ENCODE measurements at places on chromosomes 3 and 15. TPM values are rescaled to one million over a fixed set of nuclear protein-coding genes. Genes with fewer than 3 reads are reported as not detected.

Gene MTHFS
- total RNA-seq = 26.7 TPM

Gene PLAAT1
- total RNA-seq = 0.20 TPM

Gene XCR1
- total RNA-seq = not detected

Gene GABRR3
- total RNA-seq = not detected

Gene GHSR
- total RNA-seq = not detected

DNA sequence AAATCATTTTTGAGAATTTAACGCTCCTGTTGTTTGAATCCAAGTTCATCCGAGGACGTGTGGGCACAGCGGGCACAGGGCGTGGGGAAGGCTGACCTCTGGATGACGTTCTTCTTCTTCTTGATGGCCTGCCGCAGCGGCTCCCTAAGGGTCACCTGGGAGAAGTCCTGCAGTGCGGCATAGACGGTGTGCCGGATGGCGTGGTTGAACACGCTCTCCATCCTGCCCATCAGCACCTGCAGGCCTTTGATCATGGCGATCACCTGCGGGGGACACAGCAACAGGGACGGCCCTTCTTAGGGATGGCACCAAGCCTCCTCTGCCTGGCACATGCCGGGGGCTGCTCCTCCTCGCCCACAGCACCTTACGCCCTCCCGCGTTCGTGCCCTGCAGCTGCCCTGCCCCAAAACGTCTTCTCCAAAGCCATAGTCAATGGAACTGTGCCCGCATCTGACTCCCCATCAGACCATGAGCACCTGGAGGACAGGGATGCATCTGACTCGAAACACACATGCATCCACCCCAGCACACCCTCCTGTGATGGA is 61.5 kb downstream of the CYFIP1 start:
- no peak for DNase-seq

- no peak for DNase-seq
Observed at GRCh38 chr3:4407941-4408340, 59.1 kb downstream of the SUMF1 start.

DNA sequence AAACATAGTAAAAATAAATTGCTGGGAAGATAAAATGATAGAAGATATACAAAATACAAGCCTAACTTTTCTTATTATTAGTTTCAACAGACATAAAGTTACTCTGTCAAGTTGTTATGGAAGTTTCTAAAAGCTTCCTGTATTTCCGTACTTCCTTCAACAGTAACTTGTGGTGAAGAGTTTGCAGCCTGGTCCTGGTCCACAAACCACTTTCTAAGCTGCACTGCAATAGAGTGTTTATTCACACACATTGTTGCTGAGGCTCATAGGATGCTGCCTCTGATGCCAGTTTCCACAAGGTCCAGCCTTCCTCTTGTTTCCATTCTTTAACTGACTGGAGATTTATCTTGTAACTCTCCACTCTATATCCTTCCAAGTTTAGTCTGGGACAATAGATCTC is 39.4 kb upstream of the KY start:
- DNase-seq = no peak

DNA sequence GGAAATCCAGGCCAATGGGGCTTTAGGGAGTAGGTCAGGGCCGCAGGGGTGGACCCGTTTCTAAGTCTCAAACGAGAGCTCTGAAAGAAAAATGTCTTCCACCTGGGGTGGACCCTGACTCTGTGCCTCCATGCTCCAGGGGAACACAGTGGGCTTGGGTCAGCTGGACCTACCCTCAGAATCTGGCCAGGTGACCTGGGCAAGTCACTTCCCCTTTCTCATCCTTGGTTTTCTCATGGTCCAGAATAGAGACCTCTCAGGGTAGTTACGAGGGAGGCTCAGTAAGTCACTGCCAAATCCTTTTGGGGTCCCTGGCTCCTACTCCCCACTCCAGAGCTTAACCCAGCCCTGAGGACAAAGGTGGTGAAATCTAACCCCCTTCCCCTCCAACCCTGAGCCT is 25.8 kb downstream of the EFCAB12 start:
- no peak for DNase-seq
